ENCODE measurements at places on chromosomes 6 and 20. TPM values are rescaled to one million over a fixed set of nuclear protein-coding genes. Genes with fewer than 3 reads are reported as not detected.
A peak's percentile ranks its signal among the peaks of the same experiment; 100 is the strongest.

- no peak for DNase-seq
Observed at GRCh38 chr6:161434921-161435747, 161.3 kb upstream of the AGPAT4 start.

B3GALT4 gene
- 14.8 TPM for total RNA-seq

DNA sequence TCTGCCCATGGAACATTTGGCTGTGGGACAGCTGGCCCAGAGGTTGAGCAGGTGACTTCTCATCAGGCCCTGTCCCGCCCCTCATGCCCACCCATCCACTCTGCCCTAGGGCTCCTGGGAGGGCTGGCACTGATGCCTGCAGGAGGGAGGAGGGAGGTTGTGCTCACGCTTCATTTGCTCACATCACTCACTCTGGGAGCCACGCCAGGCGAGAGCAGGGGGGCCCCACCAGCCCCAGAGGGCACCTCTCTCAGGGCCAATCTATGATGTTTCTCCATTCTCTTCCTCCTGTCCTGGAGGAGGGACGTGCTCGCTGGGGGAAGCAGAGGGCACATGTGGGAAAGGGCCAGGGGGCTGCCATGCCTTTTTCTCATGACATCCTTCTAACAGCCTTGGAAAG, 10.9 kb upstream of the GLP1R start:
- DNase-seq = no peak

GRCh38 chr6:44800171-44800783, 412.8 kb downstream of the CDC5L start:
- no peak for DNase-seq

- DNase-seq = no peak
Observed at GRCh38 chr20:63775096-63775978, 35.8 kb downstream of the SLC2A4RG start.

IRF4 gene
- 4.7 TPM for total RNA-seq

GRCh38 chr6:107539849-107540464, 50.0 kb downstream of the SOBP start:
- no peak for DNase-seq

- DNase-seq = no peak
Observed at GRCh38 chr20:9211016-9211760, 142.3 kb downstream of the PLCB4 start.

DNA sequence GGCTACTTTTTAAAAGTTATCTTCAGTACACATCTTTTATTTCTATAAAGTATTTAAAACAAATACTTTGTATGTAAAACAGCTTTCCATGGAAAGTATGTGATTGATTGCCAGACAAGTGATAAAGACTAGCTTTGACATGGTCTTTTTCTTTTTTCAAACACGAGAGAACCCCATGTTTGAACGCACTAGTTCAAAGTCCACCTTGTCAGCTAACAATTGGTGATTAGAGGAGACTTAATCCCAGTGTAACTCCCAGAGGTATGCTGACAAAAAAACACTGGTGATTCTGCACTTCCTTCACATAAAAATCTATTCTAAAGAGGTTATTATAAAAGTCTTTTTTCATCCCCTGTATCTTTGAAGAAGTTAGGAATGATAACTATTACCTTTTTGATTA, 438.1 kb downstream of the GJA1 start:
- no peak for DNase-seq

GRCh38 chr6:148548065-148548748, 198.6 kb upstream of the UST start:
- peak; percentile 74 for DNase-seq

GRCh38 chr6:1554476-1555310, 55.0 kb upstream of the FOXC1 start:
- peak; percentile 88 for DNase-seq

SLC18B1 gene
- total RNA-seq = 6.8 TPM

ABHD16B gene
- total RNA-seq = not detected

DEFB110 gene
- not detected for total RNA-seq

- no peak for DNase-seq
Observed at GRCh38 chr6:105352037-105352617, 50.8 kb downstream of the PREP start.

WRNIP1 gene
- 30.8 TPM for total RNA-seq

All from sciatic nerve (tissue), 2 donors.